ENCODE measurements at places on chromosomes 3 and 15. TPM values are rescaled to one million over a fixed set of nuclear protein-coding genes. Genes with fewer than 3 reads are reported as not detected.
A peak's percentile ranks its signal among the peaks of the same experiment; 100 is the strongest.

Gene ZDHHC23
- 0.48 TPM for total RNA-seq

DNA sequence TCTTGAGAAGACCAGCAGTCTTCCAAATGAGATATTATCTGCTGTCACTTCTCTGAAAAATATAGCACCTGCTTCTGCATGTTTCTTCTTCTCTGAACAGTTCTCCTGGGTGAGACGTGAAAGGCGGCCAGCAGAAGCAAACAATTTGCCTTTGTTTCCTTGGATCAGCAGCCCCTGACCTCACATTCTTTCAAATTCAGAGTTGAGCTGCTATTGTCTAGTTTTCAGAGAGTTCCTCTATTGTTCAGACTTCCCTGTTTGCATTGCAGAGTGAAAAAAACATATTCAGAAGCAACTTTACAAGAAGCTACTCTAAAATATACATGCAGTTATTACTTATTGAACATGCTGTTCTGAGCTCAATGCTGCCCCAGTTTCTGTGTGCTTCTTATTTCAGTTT lies 653.6 kb downstream of the NAALADL2 start:
- no peak for DNase-seq

Gene ZMYND10
- total RNA-seq, result 0.12 TPM

GRCh38 chr3:107825556-107825955 lies 265.3 kb downstream of the CD47 start:
- no peak for DNase-seq

DNA sequence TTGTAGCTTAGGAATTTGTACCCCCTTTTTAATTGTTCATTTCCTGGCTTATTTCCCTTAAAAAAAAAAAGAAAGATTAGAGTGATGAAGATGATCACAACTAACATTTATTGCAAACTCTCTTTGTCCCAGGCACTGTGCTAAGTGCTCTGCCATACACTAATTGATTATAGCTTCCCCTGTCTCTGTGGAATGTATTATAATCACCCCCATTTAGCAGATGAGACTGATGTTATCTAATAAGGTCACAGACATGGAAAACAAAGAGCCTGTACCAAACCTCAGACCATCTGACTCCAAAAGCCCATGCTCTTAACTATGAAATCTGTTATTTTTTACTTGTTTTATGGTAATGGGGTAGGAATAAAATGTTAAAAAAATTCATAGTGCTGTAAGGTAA lies 53.1 kb downstream of the TRAK1 start:
- DNase-seq, result no peak

DNA sequence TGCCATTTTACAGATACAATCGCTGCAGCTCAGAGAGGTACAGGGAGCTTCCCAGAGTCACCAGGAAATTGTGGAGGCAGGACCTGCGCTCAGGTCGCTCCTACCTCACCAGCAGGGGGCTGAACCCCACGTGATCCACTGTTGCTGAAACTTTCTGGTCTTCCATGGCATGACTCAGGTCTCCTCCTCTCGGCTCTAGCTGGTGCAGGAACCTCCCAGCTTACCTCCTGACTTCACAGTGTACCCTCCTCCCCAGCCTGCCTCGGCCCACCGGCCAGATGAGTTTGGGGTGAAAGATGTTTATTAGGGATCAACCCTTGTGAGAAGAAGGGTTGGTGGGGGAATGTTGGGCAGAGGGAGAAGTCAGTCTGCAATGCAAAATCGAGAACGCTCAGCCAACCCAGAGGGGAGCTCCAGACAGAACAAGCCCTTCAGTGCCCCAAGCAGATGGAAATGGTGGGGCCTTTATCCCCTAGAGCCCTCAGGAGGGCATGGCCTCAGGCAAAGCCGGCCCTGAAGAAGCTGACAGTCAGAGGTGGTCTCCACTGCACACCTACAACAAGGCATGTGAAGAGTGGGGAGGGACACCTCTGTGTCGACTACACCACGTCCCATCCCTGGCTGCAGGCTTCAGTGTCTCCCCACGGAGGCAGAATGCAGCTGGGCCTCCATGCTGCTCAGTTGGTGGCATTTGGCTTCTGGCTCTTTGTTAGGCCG lies 118.6 kb upstream of the PRR20G start:
- DNase-seq, result no peak

DNA sequence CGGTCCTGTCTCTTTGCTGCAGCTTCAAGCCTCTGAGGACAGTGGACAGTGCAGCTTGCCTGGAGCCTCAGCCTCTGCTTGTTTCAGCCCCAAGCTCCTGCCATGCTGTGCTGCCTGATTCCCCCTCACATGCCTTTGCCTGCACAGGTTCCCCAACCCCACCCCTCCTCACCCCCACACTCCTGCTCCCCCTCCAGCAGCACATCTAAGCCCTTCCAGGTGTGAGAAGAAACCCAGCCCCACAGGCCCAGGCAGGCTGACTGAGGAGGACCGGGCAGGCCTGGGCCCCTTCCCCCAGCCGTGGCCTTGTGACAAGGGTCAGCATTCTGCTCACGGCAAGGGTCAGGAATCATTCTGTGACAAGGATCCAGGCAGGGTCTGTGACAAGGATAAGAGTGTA lies 22.8 kb downstream of the VIPR1 start:
- no peak for DNase-seq

GRCh38 chr3:64612916-64613526 lies 74.8 kb downstream of the ADAMTS9 start:
- DNase-seq, result no peak

- no peak for DNase-seq
Observed at GRCh38 chr15:92634060-92634459, 21.5 kb downstream of the FAM174B start.

GRCh38 chr3:196688349-196688748 lies 23.7 kb downstream of the CEP19 start:
- no peak for DNase-seq

DNA sequence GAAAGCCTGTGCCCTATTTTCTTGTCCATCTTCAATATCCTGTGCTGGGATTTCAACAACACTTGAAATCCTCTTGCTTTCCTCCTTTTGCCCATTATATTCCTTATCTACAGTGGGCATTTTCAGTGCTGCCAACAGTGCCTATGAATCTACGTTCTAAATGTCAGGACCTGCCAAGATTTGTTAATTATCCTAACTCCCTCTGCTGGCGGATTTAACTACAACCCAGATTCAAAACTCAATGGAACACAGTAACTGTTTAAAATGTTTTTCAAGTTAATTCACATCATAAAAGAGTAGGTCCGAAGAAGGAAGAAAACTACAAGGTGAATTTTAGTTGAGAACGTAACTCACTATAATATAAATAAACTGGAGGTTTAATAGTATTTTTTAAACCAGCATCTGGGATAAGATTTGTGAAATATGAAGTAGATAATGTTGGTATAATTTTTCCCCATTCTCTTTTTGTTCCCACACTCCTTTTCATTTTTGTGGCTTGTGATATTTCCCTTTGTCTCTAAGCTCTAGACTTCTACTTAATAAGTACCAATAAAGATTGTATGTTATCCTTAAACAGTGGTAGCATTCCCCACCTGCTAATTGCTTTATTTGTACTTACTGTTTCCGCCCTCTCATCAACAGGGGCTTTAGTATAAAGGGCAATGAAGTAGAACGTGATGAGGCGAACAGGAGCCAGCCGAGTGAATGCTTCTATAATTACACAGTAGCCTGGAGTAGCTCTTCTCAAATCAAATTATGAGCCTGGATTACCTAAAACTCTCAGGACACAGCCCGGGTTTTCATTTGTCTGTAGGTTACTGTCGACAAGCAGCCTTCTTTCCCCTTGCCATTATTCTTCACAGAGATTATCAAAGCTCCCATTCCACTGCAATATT lies 302.5 kb upstream of the ATP11B start:
- peak; percentile 4 for DNase-seq

Gene CRTAP
- total RNA-seq, result 171 TPM

- no peak for DNase-seq
Observed at GRCh38 chr3:23547905-23548650, 257.7 kb upstream of the UBE2E1 start.

- DNase-seq, result no peak
Observed at GRCh38 chr15:60000113-60000823, 3.8 kb upstream of the FOXB1 start.

Gene PKM
- total RNA-seq, result 1,181 TPM

All from glomerular endothelial cell (primary cell).